ENCODE measurements at places on chromosomes 12 and 14.

DNA sequence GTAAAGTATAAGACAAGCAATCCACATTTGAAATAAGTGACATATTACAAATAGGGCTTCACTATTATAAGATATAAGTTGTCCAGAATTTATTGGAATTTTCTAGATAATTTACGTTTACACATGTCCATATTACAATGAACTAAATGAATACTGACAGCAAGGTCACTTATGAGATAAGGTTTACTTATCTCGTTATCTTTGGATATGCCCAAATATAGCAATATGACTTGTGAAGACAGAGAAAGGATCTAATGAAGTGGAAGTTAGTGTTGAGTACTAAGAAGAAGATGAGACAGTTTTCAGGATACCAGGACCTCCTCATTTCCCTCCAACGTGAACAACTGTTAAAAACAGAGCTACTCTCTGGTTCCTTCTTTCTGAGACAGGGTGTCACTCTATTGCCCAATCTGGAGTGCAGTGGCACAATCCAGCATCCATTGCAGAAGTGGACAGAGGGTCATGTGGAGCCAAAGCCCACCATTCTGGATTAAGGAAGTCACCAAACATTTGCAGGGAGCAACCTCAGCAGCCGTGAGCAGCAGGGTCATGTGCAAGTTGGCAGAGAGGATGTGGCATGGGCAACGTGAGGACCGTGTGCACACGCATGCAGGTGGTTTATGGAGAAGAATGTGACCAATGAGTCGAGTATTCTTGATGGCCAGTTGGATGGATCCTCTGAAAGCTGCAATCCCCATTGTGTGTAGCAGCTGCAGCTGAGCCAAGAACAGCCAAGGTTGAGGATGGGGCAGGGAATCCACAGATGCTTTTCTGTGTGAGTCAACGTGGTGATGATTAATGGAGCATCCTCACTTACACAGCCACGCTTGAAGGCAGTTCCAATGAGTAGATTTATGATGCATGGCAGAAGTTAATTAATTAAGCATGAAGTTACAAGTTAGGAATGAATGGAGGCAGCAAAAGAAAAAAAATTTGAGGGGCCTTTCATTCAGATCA lies 111.0 kb downstream of the BICD1 start:
- peak; percentile 95 for DNase-seq

DNA sequence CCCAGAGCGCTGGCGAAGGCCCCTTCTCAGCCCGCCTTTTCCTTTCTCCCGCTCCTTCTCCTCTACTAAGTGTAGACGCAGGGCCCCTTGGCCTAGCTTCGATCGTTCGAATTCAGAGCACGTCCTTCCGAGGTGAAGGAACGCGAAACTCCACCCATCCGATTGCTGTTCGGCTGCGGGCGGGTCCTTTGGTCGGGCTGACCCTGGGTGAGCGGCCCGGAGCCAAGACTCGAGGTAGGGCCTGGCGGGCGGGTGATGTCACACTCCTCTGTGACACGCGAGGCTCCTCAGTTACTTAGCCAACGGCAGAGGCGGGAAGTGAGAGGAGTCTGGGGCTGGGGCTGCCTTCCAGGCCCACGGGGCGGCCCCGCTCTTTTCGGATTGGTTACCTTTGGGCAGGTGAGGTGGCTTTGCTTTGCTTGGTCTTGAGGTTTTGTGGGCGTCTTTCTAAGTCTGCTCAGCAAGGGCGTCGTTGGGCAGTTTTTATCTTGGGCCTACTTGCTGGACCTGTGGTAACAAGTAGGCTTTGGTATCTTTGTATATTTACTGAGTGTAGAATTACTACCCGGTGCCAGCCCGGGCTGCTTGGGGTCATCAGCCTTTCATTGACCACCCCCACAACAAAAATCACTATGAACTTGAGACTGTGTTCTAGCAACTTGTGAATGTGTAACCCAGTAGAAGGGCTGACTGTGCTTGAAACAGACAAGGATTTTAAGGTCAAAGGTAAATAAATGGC lies 694 bp downstream of the TMBIM6 start:
- DNase-seq: no peak

DNA sequence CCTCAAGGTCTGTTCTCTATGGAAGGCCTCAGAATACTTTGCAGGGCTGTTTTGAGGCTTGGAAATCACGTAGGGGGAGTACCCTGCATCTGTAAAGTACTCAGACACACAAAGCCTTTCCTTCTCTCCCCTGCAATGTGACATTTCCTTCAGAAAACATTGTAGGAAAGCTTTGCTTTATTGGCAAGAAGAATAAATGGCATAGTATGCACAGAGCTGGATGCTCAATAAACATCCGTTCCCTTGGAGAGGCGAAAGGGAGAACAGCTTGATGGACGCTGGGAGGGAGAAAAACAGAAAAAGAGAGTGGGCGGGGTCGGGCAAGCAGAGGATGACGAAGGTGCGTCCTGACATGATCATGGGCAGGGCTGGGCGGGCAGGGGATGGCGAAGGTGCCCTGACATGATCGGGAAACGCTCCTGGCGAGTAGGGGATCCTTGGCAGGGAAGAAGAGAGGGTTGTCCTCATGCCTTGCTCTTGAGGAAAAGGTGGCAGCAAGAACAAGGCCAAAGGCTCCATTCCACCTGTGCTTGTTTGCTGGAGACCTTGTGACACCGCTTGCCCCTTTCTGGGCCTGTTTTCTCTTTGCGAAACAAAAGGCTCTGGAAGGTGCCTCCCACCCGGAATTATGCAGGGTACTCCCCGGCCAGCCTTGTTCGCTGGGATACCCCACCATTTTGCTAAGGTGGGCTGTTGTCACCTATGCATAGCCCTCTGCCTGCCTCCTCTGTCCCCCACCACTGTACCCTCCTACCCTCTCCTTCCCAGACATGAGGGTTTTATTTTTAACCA lies 21.1 kb downstream of the IRF2BPL start:
- no peak for DNase-seq

GRCh38 chr12:93938931-93939330 lies 209.4 kb upstream of the PLXNC1 start:
- DNase-seq: no peak

- DNase-seq: peak; percentile 18
These were observed at the start of gene PXN for GRCh38 chr12:120265473-120266179. PXN (minus strand) TSS chr12:120265730; CDS start chr12:120265629, 101 bp downstream.

GRCh38 chr12:111864913-111865312 lies 22.9 kb downstream of the MAPKAPK5 start:
- no peak for DNase-seq

DNA sequence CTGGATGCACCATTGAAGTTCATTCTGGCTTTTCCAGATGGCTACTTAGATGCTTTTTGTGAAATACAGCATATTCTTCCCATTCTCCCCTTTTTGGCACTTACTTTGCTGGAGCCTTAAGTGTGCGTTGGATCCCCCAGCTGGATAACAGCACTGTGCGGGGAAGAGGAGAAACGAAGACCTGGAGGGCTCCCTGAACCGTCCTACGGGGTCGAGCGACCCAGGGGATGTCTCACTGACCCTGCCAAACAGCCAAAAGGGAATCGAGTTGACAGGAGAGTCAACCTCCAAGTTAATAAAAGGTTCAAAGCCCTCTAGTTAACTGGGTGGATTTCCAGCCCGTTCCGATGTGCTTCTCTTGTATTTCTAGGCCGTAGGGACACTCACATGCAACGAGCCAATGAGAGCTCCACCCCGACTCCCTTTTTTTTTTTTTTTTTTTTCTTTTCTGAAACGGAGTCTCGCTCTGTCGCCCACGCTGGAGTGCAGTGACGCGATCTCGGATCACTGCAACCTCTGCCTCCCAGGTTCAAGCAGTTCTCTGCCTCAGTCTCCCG lies 1.0 kb upstream of the CAMKK2 start:
- no peak for DNase-seq

- no peak for DNase-seq
These were observed 5.9 kb upstream of the MYO1A start for GRCh38 chr12:57055824-57056223.

- DNase-seq: no peak
These were observed 339.5 kb downstream of the PDZRN4 start for GRCh38 chr12:41527534-41528116.

- no peak for DNase-seq
These were observed 20.7 kb downstream of the GCH1 start for GRCh38 chr14:54881761-54882401.

- no peak for DNase-seq
These were observed 29.6 kb downstream of the ATXN2 start for GRCh38 chr12:111569363-111570083.

DNA sequence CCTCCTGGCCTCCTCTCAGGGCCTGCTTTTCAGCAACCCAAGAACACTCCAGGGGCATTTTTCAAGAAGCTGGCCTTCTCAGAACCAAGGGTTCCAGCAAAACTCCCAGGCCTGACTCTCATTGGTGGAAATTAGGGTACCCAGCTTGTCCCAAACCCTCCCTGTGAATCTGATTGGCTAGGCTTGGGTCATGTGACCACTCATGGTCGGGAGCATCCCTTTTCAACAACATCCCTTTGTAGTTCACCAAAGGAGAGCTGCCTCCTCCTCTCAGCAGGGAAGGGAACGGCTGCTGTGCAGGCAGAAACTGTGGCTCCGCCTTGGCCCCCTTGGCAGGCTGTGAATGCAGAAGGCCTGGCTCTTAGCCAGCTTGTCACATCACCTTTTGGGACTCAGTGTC lies 94.5 kb downstream of the AACS start:
- no peak for DNase-seq

DNA sequence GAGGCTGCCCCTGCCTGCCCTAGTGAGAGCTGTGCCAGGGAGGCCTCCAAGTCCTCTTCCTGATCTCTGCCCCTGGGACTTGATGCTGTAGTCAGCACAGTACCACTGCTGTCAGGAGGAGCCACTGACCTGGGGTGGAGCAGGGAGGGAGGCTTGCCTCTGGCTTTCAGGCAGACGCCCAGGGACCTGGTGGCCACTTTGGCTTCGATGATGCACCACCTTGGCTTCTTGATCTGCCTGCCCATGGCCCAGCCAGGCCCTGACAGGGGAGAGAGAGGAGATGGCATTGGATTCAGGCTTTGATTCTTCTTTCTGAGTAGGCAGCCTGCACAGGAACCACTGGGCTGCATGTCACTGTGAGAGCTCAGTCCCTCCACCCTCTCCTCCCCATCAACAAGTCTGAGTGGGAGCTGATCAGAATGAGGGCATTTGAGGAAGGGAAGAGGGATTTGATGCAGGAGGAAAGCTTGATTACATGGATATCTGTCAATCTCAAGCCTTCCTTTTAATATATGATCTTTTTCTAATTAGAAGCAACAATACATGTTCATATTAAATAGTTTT lies 24.7 kb downstream of the TMEM63C start:
- no peak for DNase-seq

DNA sequence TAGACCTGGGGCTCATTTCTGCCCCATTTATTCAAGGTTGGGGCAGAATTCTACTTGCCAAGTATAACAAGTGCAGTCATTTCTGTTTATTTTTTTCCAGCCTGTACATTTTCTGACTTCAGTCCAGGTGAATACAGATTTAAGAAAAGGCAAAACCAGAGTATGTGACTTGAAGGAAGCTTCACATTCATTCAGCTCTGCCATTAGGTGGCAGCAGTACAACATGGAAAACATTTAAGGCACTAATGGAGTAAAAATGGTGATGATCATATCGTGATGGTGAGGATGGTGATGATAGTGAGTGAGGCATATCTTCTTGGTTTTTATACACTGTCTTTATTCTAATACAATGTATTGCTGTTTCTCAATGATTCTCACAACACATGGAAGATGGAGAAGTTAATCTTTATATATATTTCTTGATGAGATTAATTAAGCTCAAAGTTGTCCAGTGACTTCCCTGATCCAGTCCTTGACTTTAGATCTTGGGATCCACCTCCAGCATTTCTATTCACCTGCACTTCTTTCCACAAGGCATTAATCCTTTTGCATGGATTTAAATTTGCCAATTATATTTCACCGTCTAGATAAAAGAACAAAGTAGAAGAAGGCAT lies 176.7 kb upstream of the SEL1L start:
- no peak for DNase-seq

DNA sequence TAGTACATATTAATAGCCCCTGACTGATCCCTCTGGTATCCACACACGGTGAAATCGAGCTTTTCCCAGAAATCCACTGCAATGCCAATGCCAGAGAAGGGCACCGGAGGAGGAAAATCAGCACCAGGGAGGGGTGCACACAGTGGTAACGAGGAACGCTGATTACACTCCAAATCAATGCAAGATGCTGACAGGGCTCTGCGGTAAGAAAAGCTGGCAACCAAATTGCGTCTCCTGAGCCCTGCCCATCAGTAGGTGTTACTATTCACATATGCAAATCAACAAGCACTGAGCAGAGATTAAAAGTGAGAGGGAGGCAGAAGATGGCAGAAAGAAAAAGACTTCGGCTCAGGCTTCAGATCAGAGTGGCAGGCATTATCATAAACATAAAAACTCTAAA lies 159.1 kb downstream of the RPS29 start:
- DNase-seq: no peak

Data from NCI-H187 treated with DMSO at 0.1 percent for 48 hours (cell line).